ENCODE measurements at places on chromosomes 7 and 10. TPM values are rescaled to one million over a fixed set of nuclear protein-coding genes. Genes with fewer than 3 reads are reported as not detected.

GFRA1 gene
- total RNA-seq, result not detected

PODXL gene
- 0.98 TPM for total RNA-seq

DNA sequence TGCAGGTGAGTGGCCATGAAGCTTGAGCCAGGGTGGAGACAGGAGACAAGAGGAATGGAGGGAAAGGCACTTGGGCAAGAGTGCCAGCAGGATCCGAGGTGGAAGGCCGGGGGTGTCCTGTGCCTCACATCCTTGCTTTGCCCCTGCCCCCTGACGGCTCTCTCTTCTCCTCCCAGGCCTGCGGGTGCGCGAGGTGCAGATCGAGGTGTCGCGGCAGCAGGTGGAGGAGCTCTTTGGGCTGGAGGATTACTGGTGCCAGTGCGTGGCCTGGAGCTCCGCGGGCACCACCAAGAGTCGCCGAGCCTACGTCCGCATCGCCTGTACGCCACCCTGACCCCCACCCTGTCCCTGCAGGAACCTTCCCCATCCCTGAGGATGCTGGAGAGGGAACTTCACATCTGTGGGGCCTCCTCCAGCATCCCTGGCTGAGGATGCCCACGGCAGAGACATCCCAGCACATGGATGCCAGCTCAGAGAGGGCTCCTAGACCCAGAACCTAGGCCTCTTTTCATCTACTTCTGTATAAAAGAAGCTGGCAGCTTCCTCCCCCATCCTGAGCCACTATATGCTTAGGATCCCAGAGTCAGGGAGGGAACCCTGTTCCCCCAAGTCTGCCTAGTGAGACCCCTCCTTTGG is 34.4 kb upstream of the SLC29A3 start:
- no peak for DNase-seq

GRCh38 chr7:157276731-157277562 is 59.9 kb upstream of the DNAJB6 start:
- peak; percentile 27 for DNase-seq

DNA sequence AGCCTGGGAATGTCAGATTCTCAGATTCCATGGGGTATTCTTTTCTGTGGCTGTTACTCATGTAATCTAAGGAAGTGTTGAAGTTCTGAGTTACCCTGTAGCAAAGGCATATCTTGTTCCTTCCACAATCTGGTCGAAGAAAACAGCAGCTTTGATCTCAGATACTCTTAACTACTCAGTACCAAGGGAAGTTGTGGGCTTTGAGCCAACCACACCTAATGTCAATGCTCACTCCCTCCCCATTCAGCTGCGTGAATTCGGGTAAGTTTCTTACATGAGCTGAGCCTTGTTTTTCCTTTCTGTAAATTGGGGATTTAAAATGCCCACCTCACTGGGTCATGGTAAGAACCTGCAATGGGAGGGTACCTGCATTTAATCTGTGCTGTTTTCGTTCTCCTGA is 52.5 kb downstream of the PTPRN2 start:
- no peak for DNase-seq

All from activated naive CD4-positive, alpha-beta T cell treated with anti-CD3 and anti-CD28 coated beads for 36 hours (primary cell).